ENCODE measurements at places on chromosomes 1 and 21.

DNA sequence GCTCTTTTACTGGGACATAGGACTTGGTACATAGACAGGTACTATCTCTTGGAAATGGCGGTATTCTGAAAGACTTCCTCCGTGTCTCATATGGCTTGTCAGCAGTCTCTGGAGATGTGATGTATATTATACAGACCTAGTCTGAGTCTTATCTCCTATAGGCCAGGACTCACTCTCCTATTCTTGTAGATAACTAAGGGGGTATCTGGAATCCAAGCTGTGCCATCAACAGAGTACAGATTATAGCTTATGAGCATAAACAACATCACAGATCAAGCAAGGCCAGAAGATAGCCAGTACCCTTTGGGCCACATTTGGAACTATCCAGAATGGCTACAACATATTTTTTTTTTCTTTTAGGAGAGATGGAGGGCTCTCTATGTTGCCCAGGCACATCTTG lies 16.1 kb upstream of the RIMKLA start:
- DNase-seq: no peak

- DNase-seq: no peak
These were observed 469.0 kb upstream of the USP24 start for GRCh38 chr1:55684131-55684650.

DNA sequence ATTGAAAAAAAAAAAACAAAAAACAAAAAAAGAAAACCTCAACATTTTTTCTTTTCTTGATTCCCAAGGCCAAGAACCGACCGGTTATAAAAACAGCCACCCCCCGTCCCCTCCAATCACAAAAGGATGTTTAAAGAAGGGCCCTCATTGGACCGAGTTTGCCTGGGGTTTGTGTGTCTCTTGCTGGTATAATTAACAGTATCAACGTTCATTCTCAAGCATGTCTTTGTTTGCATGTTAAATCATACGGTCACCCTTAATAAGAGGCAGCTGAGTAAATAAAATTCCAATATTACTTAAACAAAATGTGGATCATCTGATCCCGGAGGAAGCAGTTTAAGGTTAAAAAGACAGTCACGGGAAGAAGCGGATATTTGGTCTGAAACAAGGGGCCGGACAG lies 201.1 kb downstream of the PRDM2 start:
- no peak for DNase-seq

DNA sequence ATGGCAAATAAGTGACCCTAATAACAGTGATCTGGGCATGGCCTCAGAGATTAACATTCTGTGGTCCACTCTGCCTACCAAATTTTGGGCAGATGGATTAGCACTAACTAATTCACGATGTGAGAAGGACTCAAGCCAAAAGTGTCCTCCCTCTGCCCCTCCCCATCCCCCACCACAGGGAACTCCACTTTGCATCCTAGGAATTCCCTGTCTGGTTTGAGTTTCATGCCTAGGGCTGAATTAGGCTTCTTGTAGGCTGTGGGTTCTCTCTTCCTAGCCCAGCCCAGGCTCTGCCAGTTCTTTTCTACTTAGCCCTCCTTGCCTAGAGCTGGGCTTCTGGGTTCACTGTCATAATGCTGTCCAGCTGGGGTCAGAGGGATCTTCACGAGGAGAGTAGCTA lies 64.1 kb downstream of the ATP2B4 start:
- DNase-seq: no peak

DNA sequence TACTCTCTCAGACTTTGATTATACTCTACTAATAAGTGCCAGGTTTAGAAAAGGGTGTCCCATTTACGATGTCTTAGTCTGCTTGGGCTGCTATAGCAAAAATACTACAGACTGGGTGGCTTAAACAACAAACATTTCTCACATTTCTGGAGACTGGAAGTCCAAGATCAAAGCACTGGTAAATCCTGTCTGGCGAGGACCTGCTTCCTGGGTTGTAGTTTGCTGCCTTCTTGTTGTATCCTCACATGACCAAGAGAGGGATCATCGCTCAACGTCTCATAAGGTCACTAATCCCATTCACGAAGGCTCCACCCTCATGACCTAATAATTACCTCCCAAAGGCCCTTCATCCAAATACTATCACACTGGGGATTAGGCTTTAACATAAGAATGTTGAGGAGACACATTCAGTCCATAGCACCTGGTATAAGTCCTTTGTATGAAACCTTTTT lies 12.0 kb downstream of the PRDX6 start:
- DNase-seq: no peak

GRCh38 chr1:12464598-12465056 lies 153.4 kb downstream of the DHRS3 start:
- no peak for DNase-seq

DNA sequence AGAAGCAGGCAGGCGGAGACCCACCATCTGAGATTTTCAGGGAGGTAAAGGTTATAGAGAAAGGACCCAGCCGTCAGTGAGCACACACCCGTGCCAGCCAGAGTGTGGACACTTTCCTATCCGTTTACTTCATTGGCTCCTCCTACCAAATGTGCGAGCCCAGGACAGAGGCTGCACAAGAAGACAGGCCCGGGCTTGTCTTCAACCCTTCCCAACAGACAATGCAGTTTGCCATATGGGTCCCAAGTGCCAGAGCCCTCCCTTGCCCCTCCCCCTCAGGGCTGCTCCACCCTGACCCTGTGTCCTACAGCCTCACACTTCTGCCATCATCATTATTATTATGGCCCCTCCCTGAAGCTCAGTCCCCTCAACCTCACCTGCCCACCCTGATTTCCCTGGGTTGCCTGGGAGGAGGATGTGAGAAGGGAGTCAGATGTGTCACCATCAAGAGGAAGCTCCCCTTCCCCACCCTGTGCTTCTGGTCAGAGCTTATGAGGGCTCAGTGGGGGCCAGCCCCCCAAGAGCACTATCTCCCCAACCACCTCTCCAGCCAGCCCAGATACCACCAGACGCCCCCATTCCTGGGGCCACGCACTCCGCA lies 9.4 kb downstream of the LAPTM5 start:
- peak; percentile 32 for DNase-seq

GRCh38 chr1:146001709-146002108 lies 5.3 kb upstream of the TXNIP start:
- no peak for DNase-seq

GRCh38 chr21:46097336-46098293 lies at the start of gene COL6A2:
COL6A2 (plus strand) TSS chr21:46098112.
- no peak for DNase-seq

GRCh38 chr1:229554886-229555621 lies 3.5 kb downstream of the ABCB10 start:
- no peak for DNase-seq

- DNase-seq: no peak
These were observed 3.6 kb upstream of the TNFRSF1B start for GRCh38 chr1:12163210-12163609.

- no peak for DNase-seq
These were observed 4.6 kb downstream of the CHD1L start for GRCh38 chr1:147246910-147247655.

- no peak for DNase-seq
These were observed 368.8 kb upstream of the ADGRL4 start for GRCh38 chr1:79375352-79375751.

GRCh38 chr1:215377746-215378145 lies 189.4 kb upstream of the KCTD3 start:
- no peak for DNase-seq

DNA sequence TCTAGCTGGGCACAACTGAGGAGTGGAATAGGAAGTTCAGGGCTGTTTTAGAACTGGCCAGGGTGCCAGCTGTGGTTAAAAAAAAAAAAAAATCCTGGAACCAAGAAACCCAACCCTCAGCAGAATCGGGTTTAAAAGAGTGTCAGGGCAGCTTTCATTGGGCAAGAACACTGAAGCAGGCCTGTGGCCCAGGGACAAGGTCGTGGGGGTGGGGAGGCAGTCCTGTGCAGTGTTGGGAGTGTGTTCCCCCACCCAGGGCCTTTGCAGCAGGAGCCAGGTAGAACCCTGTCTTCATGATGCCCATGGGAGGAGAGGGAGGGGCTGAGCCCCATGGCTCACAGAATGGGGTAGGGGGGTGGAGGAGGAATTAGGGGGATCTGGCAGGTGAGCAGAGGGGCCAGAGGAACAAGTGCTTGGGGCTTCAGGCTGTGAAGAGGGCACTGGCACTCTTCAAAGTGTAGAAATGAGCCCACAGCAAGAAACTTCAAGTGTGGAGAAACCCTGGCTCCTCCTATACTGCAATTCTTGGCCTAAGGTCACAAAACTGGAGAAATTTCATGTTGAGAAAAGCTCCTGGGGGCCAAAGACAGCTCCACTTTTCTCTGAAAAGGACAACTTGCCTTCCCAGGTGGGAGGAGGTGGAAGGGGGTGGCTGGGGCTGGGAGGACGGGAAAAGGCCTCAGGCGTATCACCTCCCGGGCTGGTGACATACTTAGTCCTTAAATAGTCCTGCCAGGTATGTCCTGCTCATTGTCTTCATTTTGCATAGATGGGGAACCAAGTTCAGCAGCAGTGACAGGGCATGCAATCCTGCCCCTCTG lies 39.3 kb downstream of the KIAA1614 start:
- no peak for DNase-seq

GRCh38 chr1:153789478-153790034 lies 14.3 kb downstream of the SLC27A3 start:
- no peak for DNase-seq

GRCh38 chr1:46413596-46413985 lies 19.5 kb downstream of the FAAH start:
- DNase-seq: no peak

GRCh38 chr1:193060115-193060403 lies 647 bp downstream of the RO60 start:
- no peak for DNase-seq
